ENCODE measurements at places on chromosomes 6 and 20.

- no peak for DNase-seq
Measured at GRCh38 chr6:93794166-93794565, 374.8 kb upstream of the EPHA7 start.

DNA sequence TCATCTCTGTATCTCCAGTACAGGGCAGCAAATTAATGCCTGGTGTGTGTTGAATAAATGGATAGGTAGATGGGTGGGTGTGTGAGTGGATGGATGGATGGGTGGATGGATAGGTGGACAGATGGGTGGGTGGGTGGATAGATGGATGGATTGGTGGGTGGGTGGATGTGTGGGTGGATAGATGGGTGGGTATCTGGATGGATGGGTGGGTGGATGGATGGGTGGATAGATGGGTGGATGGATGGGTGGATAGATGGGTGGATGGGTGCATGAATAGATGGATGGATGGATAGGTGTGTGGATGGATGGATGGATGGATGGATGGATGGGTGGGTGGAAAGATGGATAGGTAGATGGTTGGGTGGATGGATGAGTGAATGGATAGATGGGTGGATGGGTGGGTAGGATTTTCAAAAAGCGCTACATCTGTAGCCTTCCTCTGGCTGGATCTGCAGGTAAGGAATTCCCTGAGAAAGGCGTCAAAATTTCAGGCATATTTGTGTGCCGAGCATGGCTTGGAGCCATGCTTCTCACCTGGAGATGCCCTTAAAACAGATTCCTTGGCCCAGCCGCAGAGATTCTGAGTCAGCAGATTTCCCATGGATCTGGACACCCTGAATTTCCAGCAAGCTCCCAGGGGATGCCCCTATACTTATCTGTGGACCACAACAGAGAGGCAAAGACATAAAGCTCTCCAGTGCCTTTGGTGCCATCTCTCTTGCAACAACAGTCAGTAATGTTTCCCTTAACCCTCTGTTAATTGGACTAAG lies 177.6 kb downstream of the CDH4 start:
- DNase-seq: no peak

DNA sequence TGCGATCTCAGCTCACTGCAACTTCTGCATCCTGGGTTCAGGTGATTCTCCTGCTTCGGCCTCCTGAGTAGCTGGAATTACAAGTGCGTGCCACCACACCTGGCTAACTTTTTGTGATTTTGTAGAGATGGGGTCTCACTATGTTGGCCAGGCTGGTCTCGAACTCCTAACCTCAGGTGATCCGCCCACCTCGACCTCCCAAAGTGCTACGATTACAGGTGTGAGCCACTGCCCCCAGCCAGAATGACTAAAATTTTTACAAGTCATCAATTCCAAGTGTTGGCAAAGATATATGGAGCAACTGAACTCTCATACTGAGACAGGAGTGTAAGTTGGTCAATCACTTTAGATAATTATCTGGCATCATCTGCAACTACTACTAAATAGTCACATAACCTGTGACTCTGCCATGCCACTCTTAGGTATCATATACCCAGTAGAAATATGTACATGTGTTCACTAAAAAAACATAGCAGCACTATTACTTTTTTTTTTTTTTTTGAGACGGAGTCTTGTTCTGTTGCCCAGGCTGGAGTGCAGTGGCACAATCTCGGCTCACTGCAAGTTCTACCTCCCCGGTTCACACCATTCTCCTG lies 3.0 kb downstream of the EIF6 start:
- no peak for DNase-seq

GRCh38 chr6:163565140-163565539 lies 150.6 kb downstream of the QKI start:
- DNase-seq: no peak

DNA sequence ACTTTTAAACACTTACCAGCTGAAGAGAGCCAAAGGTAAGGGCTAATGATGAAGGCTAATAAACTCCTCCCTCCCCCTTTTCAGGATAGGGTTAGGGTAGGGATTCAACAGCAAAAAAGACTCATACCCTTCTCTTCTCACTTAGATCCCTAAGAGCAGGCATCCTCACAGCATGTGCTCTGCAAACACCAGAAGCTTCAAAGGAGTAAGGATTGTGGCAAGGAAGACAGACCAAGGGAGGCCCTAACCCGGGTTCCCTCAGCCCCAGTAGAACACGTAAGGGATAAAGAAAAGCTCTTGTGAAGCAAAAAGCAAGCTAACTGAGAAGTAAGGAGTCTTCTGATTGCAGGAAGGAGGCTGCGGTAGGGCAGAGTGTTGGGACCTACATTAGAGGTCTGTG lies 11.6 kb downstream of the MAP3K7 start:
- no peak for DNase-seq

GRCh38 chr6:22251348-22251747 lies 45.5 kb downstream of the PRL start:
- DNase-seq: no peak

DNA sequence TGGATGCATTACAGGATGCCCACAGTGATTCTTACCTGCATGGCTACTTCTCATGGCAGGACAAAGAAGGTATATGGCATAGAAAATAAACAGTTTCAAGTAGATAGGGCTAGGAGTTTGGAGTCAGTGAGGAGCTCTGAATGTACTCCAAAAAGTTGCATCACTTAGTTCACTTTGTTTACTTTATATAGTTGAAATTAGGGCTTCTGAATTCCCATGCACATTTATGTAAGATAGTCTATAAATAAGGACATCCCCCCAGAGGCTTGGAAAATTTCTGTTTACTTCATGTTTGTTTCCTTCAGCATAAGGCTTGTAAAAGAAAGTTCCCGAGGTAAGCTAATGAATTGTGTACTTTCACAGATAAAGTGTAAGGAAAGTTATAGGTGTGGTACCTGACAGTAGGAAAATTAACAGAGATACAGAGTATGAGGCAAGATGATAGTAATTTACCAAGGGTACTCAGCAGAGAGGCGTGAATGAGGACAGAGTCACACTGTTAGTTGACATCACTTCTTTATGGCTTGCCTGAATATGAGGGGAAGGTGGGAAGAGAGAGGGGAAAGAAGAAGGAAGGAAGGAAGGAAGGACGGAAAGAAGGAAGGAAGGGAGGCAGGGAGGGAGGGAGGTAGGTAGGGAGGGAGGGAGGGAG lies 51.1 kb downstream of the ADTRP start:
- no peak for DNase-seq

- DNase-seq: no peak
Measured at GRCh38 chr20:58897488-58897887, 45.0 kb downstream of the GNAS start.

- no peak for DNase-seq
Measured at GRCh38 chr6:26184367-26184891, 97.2 kb downstream of the HFE start.

DNA sequence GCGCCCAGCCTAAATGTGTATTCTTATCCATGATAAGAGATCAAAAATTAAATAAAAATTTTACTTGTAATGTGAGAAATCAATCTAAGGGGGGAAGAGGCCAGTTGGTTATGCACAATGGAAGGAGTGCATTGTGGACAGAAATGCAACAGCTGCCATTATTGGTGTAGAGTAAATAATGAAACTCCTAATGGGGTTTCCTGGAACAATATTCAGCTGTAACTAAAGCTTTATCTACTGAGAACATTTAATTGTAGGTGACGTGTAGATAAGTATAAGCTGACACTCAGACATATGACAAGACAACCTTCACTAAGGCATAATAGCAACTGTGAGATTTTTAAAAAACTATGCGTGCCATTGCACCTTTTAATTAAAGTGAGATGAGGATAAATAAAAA lies 71.4 kb downstream of the CEP57L1 start:
- DNase-seq: no peak

GRCh38 chr20:23114018-23114417 lies 27.9 kb upstream of the CD93 start:
- no peak for DNase-seq

- no peak for DNase-seq
Measured at GRCh38 chr6:40809627-40810026, 222.5 kb upstream of the LRFN2 start.

- DNase-seq: no peak
Measured at GRCh38 chr6:165823609-165824326, 160.7 kb upstream of the PDE10A start.

DNA sequence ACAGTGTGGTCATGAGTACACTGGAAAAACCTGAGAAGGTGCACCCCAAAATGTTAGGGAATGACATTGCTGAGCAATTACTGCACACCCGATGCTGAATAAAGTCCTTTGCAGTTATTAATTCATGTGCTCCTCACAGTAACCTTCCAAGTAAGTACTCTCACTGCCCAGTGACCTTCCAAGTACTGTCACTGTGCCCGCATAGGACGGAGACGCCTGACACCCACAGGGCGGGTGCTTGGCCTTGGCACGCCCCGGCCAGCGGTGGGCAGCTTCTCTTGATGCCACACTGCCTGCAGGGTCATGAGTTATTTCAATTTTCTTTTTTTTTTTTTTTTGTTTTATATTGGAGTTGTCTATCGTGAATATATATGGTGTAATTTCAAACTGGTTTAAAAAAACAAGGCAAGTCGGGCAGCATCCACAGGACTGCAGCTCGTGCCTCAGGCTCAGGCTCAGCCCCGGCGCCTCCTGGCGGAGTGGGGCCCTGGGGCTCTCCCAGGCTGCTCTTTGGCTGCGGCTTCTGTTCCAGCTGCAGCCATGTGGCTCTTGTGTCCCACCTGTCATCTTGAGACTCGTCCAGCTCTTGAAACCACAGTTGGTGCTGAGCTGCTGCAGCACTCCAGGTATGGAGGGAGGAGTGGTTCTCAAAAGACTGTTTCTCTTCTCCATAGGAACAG lies 27.0 kb downstream of the PNLDC1 start:
- no peak for DNase-seq

DNA sequence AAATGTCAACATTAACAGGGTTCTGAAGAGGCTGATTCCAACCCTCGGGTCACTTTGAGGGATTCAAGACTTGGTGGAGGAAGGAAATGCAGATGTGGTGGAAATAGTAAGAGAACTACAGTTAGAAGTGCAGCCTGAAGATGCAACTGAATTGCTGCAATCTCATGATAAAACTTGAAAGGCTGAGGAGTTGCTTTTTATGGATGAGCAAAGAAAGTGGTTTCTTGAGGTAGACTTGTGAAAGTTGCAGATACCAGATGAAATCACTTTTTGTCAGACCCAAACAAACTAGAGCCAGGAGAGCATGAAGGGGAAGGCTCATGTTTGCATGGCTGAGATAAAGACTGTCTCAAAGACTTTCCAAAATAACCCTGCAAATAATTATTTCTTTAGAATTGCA lies 16.2 kb downstream of the ANKRD6 start:
- no peak for DNase-seq

GRCh38 chr6:137219664-137220252 lies 573 bp upstream of the IFNGR1 start:
- no peak for DNase-seq

DNA sequence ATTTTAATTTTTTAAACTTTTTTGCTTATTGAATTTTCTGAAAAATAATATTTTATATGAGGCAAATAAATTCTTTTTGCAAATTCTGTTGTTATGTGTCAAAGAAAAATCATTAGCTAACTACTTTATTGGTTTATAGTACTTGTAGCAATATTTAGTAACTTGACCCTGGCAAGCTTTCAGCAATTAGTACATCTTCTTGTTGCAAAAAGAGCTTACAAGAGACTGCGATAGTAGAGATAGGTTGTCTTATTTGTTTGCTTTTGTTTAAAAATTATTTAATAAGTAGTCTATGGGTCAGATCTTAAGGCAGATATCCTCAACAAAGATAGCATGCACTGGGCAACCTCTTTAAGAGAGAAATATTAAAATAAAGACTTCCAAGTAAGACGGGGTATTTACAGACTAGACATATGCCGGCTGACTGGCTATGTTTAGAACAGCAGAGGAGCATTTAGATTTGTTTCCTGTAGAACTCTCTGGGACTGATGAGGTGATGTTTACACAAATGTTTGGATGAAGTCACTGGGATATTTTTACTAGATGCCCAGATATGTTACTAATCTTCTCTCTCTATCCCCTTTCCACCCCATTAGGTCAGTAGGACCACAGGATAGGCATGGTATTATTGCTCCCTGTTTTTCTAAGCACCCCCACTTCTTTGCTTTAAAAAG lies 25.0 kb downstream of the VGLL2 start:
- DNase-seq: no peak

DNA sequence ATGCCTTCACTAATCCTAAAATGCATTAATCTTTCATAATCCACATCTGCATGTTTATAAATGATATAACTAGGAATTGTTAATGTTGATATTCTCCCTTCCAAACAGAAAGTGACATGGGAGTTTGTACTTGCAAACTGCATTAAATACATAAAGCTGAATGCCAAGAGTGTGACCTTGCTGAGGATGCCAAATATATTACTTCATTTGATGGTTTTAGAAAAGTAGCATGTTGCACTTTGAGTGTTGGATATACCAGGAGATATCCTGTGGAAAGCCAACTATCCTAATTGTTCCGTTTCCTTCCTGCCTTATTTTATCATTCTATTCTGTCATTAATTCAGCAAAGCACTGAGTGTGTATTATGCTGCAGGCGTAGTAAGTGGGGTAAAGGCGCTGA lies 229.8 kb downstream of the TMEM242 start:
- no peak for DNase-seq

- DNase-seq: no peak
Measured at GRCh38 chr6:163707387-163708355, 293.2 kb downstream of the QKI start.

- DNase-seq: no peak
Measured at GRCh38 chr6:7974565-7974937, 64.0 kb upstream of the TXNDC5 start.

- no peak for DNase-seq
Measured at GRCh38 chr6:167825332-167826229, 1.1 kb upstream of the AFDN start.

DNA sequence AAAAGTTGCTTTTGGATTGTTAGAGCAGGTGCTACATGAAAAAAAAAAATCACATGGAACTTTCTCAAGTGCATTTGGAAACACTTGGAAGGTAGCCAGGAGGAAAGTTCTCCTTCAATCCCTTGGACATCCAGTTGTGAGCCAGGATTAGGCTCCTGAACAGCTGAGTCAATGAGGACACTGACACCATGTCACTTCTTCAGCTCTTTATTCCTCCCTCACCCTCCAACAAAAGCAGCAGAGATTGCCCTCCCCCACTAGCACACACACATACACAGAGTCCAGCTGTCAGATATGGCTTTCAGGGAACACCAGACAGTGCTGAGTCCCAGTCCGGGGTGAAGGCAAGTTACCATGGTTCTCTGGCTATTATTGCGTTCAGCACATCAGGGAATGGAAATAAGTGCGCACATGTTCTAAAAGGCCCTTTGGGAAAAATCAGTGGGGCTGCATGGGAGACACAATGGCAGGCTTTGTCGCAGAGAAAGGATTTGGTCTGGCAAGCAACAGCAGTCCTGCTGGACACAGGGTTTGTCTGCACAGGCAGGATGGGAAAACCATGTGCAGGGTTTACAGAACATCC lies 124.7 kb upstream of the MARCKS start:
- no peak for DNase-seq

GRCh38 chr20:20215976-20216727 lies 151.8 kb upstream of the INSM1 start:
- DNase-seq: peak; percentile 9

DNA sequence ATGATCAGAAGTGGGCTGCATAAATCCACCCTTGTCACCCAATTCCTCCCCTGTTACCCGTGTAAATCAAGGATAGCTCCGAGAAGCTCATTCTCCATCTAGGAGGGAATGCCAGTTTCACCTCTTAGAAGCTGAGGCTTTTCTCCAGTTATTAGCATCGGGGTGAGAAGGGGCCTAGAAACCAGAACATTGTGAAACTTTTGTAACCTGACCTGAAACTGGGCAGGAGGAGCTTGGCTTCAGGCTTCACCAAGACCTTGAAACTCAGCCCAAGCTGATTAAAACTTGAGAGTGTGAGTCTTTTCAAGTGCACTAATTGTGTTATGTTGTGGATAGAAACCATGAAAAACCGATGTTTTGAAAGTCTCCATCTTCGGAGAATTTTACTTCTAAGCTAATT lies 103.1 kb downstream of the BMP2 start:
- DNase-seq: no peak

All from stimulated activated CD8-positive, alpha-beta memory T cell treated with anti-CD3 and anti-CD28 coated beads, Interleukin-4, amount 100 ng/mL, for 1 hour (primary cell).